Body of pancreas (tissue), 4 donors: ENCODE measurements at places on chromosomes 5 and 9. TPM values are rescaled to one million over a fixed set of nuclear protein-coding genes. Genes with fewer than 3 reads are reported as not detected.

PCDHGA8 gene
- 4.2 TPM for total RNA-seq

IFNB1 gene
- total RNA-seq, result not detected

- no peak overlapping the region for H3K27ac ChIP-seq
- no peaks in the 10 kb centered on the region for H3K27me3 ChIP-seq
- H3K36me3 ChIP-seq, result no peaks in the 10 kb centered on the region
Observed at GRCh38 chr5:55305345-55305744, 2.1 kb downstream of the DHX29 start.

SLIT3 gene
- 6.7 TPM for total RNA-seq

NR6A1 gene
- 3.9 TPM for total RNA-seq

GRCh38 chr5:126301056-126301455 lies 122.2 kb upstream of the GRAMD2B start:
- DNase-seq, result no peak
- H3K27ac ChIP-seq, result no peak overlapping the region
- H3K4me3 ChIP-seq, result no peak overlapping the region
- no peaks in the 10 kb centered on the region for H3K27me3 ChIP-seq
- H3K4me1 ChIP-seq, result no peaks in the 10 kb centered on the region
- H3K36me3 ChIP-seq, result no peaks in the 10 kb centered on the region

- H3K27me3 ChIP-seq, result no peaks in the 10 kb centered on the region
- H3K36me3 ChIP-seq, result no peaks in the 10 kb centered on the region
- no peak overlapping the region for H3K27ac ChIP-seq
Observed at GRCh38 chr9:74610523-74611061, 113.5 kb downstream of the RORB start.

MUSK gene
- not detected for total RNA-seq

DNA sequence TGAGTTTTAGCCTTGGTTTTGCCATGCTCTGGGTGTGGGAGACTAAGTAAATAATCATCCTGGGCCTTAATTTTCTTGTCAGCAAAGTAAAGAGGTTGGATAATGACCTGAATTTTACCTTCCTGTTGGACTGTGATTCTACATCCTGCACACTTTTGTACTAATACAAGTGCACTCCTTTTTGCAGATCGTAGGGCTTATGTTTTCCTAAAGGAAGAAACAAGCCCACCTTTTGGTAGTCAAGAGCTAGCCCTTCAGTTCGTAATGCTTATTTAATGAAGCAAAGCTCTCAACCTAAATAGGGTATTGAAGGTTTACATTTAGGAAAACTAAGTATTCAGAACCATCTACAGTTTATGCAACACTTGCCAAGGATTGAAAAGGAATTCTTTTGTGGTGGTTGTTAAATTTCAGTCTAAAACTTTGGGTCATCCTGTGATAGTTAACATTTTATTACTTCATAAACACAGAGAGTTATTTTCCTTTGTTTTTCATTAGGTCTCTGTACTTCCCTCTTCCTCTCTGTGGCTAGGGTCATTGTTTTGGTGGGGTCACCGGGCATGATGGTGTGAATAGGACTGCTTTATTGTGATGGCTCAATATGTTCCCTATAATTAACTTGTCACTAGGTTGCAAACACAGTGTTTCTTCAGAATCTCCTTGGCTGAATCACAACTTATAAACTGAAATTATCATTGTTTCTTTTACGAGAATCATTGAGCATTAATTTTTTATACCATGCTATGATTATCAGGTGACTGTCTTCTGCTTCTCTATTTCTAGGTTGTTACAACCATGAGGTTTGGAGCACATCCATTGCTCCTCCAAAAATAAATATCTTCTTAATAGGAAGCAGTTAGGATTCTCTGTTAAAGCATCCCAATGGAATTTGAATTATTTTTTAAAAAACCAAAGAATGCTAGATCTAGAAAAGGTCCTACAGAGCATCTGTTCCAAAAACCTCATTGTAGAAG lies 28.5 kb downstream of the SPINK5 start:
- no peak overlapping the region for H3K4me3 ChIP-seq
- H3K27ac ChIP-seq, result no peak overlapping the region
- no peaks in the 10 kb centered on the region for H3K36me3 ChIP-seq
- H3K27me3 ChIP-seq, result no peaks in the 10 kb centered on the region

- H3K36me3 ChIP-seq, result no peaks in the 10 kb centered on the region
- H3K27ac ChIP-seq, result no peak overlapping the region
- H3K4me1 ChIP-seq, result peaks cover 18% of the 10 kb centered on the region
- no peak overlapping the region for H3K4me3 ChIP-seq
Observed at GRCh38 chr5:6634306-6634705, 1.1 kb downstream of the SRD5A1 start.
